CD4-positive, alpha-beta T cell (primary cell): ENCODE measurements at places on chromosomes 12 and 14. TPM values are rescaled to one million over a fixed set of nuclear protein-coding genes. Genes with fewer than 3 reads are reported as not detected.

DNA sequence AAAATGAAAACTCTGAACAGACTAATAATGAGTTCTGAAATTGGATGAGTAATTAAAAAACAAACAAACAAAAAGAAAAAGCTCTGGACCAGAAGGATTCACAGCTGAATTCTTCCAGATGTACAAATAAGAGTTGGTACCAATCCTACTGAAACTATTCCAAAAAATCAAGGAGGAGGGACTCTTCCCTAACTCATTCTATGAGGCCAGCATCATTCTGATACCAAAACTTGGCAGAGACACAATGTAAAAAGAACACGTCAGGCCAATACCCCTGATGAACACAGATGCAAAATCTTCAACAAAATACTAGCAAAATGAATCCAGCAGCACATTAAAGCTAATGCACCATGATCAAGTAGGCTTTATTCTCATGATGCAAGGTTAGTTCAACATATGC is 183.9 kb upstream of the CNOT2 start:
- no peak for DNase-seq

GRCh38 chr12:26273811-26274210 is 78.4 kb downstream of the SSPN start:
- DNase-seq = no peak

DNA sequence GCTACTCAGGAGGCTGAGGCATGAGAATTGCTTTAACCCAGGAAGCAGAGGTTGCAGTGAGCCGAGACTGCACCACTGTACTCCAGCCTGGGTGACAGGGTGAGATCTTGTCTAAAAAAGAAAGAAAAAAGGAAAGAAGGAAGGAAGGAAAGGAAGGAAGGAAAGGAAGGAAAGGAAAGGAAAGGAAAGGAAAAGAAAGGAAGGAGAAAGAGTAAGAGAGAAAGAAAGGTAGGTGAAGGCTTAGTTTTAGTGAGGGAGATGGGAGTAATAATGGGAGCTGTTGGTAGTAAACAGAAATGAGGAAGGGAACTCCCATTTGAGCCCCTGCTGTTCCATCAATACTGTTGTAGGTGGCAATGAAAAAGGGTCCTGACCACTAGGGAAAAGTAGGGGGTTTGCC is 28.8 kb downstream of the SLC24A4 start:
- DNase-seq = no peak

FOXA1 gene
- total RNA-seq = not detected

NEDD8 gene
- total RNA-seq = 42.0 TPM

- DNase-seq = no peak
Measured at GRCh38 chr14:81341370-81341769, 58.8 kb downstream of the STON2 start.

DNA sequence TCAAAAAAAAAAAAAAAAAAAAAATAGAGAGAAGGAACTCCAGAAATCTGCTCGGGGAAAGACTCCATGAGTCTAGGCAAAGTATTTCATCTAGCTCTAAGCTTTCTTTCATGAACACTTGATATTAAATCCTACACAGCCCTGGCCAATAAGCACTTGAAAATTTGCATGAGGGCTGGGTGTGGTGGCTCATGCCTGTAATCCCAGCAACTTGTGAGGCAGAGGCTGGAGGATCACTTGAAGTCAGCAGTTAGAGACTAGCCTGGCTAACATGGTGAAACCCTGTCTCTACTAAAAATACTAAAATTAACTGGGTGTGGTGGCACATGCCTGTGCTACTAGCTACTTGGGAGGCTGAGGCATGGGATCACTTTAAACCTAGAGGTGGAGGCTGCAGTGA is 13.1 kb upstream of the METAP2 start:
- no peak for DNase-seq

DNA sequence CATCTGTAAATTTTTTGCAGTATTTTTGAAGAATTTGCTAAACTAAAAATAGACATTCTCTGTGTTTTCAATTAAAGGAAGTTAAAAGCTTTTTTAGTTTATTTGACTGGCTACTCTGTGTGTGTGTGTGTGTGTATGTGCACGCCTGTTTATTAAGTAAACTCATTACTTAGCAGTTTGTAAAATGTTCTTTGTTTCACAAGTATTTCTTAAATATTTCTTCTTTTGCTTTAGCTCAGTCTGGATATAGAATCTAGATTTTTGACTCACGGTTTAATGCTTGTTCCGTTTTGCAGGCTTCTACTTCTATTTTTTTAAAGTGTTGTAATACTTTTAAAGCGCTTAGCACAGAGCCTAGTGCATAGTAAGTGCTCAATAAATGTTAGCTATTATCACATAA is 46.5 kb upstream of the KCNMB4 start:
- no peak for DNase-seq

- DNase-seq = peak; percentile 83
Measured at GRCh38 chr12:109844983-109845823, 12.0 kb upstream of the TRPV4 start.

CEBPE gene
- total RNA-seq = not detected

DNA sequence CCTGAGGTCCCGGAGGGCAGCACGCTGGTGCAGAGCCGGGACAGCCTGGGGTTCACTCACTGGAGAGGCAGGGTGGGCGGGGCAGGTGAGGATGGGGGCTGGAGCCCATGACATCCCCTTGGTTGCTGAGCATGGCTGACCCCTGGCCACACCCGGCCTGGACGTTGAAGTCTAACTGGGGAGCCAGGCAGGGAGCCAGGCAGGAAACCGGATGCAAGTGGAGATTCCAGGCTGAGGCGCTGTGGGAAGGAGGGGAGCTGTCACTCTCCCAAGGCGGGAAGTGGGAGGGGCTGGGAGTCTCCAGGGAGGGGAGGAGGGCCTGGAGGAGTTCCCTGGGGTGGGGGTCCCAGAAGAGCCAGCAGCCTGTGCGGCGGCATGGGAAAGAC is 7.7 kb upstream of the INF2 start:
- DNase-seq = no peak

- no peak for DNase-seq
Measured at GRCh38 chr12:118391424-118391823, 15.1 kb downstream of the SUDS3 start.

BORCS5 gene
- total RNA-seq = 36.4 TPM

DNA sequence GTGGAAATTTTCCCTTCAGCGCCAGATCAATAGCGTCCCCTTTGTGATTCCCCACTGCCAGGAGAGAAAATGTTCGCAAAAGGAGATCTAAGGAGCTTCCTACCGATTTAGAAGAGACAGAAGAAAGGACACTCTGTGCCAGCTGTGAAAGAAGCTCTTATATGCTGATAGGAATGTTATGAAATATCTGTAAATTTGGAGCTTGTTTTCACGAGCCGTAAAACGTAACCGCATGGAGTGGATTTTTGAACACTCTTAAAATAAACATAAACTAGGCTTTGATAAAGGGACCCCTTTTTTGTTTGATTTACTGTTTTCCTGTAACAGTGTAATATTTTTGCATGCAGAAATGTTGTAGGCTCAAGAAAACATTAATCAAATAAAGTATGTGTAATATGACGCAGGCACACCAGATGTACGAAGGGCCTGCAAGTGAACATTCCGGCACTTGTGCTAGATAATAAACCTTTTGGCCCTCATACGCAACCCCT is 346.8 kb downstream of the ETNK1 start:
- no peak for DNase-seq

GRCh38 chr12:124456652-124457152 is 110.7 kb downstream of the NCOR2 start:
- DNase-seq = peak; percentile 26

DNA sequence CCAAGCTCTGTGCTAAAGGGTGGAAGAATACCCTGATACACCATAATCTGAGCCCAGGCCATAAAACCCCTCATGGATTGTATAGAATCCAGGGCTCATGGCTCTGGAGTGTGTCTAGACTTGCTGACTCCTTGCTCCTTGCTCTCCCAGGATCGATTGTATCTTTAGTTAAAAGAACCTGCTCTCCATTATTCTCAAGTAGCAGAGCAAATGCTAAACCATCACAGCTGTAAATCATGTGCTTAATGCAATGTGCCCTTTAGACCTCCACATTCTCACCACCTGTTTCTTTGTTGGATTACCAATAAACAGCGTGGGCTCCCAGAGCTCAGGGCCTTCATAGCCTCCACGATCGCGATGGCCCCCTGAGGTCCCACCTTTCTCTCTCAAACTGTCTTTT is 411.6 kb upstream of the FBXO33 start:
- no peak for DNase-seq

DNA sequence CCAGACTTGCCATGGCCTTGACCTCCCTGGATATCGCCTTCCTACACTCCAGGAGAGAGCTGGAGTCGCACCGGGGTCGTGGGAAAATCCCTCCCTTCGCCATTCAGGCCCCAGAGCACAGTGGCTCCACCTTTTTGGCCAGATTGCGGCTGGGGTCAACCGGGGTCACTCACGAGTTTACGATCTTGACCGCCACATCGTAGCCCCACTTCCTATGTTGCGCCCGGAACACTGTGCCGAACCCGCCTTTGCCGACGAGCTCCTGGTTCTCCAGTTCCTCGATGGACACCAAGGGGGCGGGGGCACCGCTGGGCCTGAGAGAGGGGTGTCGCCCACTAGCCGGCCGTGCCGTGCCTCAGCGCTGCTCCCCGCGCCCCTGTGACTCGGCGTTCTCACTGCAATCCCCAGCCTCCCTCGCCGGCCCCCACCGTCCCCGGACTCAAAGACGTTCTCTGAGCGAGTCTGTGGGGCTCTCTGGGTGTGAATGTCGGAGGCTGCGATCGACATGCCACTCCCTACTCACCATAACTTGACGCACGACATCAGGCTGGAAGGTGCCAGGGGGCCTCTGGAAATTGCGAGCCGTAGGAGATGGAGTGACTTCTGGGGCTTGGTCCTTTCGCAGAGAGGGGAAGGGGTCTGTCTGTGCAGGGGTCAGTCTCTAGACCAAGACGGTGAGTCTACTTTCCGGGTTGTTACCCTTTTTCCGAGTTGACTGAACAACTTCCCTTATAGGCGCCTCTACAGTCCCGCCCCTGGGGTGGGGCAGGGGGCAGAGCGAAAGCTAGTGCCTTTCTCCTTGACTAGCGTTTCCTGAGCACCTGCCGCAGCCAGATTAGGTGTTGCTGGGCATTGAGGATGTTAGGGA is at the start of gene RIPK3:
TSS of gene RIPK3 (minus strand) at position 708 of the 868 bp plus-strand sequence. CDS start at position 543, 165 bp downstream.
- DNase-seq = peak; percentile 78

- DNase-seq = no peak
Measured at GRCh38 chr14:88044444-88044758, 39.5 kb downstream of the GPR65 start.

- DNase-seq = peak; percentile 53
Measured at GRCh38 chr12:116319898-116320621, 42.6 kb upstream of the MED13L start.

RNASE11 gene
- not detected for total RNA-seq

GRCh38 chr12:102441077-102441596 is 39.2 kb downstream of the IGF1 start:
- DNase-seq = no peak

GRCh38 chr14:58987591-58987990 is 200.9 kb upstream of the DAAM1 start:
- no peak for DNase-seq

DNA sequence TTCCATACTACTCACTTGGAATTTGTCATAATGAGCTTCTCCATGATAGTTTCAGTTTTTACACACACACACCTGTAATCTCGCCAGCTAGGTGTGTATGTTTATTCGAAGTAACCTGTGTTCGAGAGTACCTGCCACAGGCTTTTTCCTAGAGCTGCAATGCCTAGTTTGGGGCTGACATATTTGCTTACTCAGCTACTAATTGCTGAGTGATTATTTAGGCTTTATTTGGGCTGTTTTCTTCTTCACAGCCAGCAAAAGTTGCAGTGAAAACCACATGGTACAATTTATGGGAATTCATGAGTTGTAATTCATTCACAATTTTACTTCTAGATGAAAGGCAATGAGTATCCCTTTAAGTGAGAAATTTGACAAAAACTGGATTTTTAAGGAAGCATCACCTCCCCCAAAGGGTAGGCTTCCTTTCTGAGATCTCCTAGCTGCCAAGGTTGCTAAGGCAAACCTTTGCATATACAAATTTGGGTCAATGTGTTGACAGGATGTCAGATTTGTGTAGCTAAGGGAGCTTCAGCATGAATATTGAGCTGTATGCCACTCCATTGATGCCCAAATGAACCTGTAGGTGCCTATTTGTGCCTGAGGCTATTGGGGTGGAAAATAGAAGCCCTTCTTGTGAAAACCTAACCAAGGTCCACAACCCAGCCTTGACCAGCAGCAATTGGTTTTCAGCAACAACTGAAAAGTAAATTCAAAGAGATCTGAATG is 108.7 kb upstream of the OTX2 start:
- DNase-seq = no peak

MMP19 gene
- not detected for total RNA-seq

DNA sequence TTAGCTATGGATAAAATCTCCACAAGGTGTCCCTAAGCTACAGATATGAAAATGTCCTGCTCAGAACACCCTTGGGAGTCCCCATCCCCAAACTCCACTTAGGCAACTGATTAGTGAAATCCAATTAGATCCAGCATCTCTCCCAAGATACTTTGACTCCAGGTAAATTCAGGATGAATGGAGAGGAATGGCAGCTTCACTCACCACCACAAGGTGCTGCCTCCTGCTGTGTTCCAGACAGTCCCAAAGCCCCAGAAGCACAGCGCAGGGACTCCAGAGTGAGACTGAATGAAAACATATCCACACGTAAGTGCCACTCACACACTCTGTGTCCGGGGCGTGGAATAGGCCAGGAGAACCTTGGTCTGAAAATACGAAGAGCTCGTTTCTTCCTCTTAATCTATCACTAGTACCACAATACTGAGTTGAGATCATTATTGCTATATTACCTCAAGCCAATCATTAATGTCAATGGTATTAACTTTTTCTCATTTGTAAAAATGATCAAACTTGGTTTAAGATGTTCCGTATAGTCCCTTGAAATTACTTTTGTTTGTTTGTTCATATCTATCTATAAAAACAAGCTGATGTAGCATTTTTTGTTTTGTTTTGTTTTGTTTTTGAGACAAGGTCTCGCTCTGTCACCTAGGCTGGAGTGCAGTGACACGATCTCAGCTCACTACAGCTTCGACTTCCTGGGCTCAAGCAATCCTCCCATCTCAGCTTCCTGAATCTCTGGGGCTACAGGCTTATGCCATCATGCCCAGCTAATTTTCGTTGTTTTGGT is 70.0 kb upstream of the BICD1 start:
- no peak for DNase-seq

CIROP gene
- not detected for total RNA-seq

DNA sequence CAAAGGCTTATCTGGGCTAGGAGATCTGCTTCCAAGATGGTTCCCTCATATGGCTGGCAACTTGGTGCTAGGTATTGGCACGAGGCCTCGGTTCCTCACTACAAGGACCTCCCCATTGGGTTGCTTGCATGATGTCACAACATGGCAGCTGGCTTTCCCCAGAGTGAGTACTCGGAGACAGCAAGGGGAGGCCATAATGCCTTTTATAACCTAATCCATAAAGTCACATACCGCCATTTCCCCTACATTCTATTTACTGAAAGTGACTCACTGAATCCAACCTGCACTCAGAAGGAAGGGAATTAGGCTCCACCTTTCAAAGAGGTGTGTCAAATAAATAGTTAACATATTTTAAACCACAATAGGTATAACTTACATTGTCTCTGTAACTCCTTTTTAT is 130.9 kb downstream of the SAMD4A start:
- no peak for DNase-seq

- no peak for DNase-seq
Measured at GRCh38 chr12:88375306-88376305, 204.7 kb downstream of the KITLG start.
